Stimulated activated CD4-positive, alpha-beta T cell treated with anti-CD3 and anti-CD28 coated beads, Interleukin-2, amount 100 ng/mL, for 24 hours (primary cell): ENCODE measurements at places on chromosomes 4 and X.

DNA sequence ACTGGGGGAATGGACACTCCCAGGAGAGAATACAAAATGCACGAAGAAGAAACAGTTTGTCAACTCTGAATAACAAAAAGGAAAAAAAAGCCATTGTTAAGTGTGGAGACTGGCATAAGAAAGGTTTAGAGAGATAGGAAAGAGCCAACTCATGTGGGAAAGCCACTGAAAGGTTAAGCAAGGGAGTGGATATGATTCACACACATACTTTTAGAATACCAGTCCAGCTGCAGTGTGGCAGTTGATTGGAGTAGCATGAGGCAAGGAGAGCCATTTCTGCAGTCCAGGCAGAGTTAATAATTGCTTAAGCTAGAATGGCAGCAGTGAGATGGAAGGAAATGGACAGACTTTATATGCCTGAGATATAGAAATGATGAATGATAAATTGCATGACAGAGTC is 36.9 kb upstream of the ADAD1 start:
- no peak for DNase-seq

DNA sequence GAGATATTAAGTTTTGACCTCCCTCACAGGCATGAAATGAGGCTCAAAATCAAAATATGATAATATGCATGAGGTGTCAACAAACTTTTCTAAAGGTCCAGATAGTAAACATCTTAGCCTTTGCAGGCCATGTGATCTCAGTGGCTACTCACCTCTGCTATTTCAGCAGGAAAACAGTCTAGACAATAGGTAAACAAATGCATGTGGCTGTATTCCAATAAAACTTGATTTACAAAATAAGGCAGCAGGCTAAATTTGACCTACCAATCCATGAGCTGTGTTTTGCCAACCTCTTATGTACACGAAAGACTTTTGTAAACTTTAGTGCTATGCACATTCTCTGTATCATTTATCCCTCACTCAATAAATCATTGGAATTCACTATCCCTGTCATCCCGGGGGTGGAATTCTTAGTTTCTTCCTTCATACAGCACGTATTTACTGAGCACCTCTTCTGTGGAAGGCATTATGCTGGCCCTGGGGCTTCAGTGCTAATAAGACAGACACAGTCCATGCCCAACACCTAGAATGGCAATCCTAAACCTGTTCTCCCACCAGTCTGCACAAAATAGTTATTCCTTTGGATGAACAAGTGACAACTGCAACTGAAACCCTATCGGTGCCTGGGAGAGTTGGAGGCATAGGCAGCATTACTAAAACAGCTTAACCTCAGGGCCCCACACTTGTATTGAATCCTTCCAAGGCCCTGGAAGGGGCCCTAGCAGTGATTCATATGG is 19.9 kb downstream of the MAGEB17 start:
- no peak for DNase-seq

DNA sequence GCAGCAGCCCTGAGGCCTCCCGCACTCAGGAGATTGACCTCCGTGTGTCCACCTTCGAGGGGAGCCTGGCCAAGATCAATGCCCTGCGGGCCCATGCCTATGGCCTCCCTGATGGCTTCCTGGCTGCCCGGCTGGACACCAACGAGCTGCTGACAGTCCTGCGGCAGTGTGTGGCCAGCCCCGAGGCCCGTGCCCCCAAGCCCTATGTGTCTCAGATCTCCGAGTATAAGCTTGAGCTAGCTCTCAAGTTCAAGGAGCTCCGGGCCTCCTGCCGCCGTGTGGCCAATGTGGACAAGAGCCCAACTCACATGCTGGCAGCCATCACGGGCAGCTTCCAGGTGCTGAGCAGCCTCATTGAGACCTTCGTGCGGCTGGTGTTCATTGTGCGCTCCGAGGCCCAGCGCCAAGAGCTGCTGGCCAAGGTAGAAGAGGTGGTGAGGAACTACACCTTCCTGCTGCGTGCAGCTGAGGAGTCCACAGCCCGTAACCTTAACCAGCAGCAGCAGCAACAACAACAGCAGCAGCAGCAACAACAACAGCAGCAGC is 25.5 kb upstream of the PRPS1 start:
- DNase-seq = no peak

- DNase-seq = no peak
Observed at GRCh38 chrX:132539611-132540010, 50.8 kb upstream of the MBNL3 start.

DNA sequence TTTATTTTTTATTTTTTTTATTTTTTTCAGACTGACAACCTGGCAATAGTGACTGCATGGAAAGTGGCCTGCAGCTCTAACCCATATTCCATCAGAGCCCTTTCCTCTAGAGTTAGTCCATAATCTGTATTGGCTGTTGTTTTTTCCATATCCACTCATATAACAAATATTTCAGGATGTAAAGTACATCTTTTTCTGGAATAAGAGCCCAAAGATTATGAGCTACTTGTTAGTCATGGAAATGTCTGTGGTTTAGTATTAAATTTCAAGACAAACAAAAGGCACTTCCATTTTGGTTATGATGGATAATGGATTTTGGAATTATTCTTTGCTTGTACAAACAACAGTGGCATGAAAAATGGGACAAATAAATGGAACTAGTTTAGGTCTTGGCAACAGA is 296.0 kb upstream of the HS3ST1 start:
- no peak for DNase-seq

GRCh38 chrX:8044947-8045346 is 117.7 kb upstream of the PNPLA4 start:
- no peak for DNase-seq

GRCh38 chr4:89528526-89529133 is 221.0 kb upstream of the GPRIN3 start:
- DNase-seq = no peak

- DNase-seq = no peak
Observed at GRCh38 chrX:117973110-117973807, 143.4 kb downstream of the KLHL13 start.

GRCh38 chrX:43845776-43846175 is 36.5 kb downstream of the MAOB start:
- no peak for DNase-seq

- DNase-seq = no peak
Observed at GRCh38 chrX:13463608-13464007, 105.8 kb upstream of the EGFL6 start.

DNA sequence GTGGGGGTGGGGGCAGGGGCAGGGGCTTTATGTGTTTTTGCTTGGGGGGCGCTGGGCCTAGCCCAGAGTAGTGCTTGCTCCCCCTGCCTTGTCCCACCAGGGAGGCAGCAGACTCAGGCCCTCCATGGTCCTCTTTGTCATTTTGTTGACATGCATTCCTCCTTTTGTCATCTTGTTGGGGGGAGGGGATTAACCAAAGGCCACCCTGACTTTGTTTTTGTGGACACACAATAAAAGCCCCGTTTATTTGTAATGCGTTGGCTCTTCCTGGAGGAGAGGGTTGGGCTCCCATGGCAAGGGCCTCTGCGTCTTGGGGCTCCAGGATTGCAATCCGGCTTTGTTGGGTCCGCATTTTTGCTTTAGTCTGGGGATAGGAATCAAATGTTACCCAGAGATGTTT is 2.2 kb downstream of the EMD start:
- no peak for DNase-seq

- no peak for DNase-seq
Observed at GRCh38 chr4:123283371-123283895, 113.2 kb upstream of the SPRY1 start.

DNA sequence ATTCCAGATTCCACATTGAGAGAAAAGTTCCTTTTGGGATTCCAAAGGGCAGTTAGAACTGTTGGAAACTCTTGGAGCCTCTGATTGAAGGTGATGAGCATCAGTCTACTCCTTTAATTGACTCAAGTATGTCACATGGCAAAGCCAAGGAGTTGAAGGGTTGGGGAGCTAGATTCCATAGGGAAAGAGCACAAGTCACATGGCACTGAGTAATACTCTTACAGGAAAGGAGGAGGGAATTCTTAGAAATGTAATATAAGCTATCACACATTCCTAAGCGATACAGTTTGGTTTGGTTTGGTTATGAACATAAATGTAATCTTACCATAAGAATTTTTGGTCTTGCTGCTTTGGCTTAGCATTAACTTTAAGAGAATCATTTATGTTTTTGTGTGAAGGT is 15.7 kb downstream of the SPCS3 start:
- DNase-seq = no peak

GRCh38 chr4:87601361-87601760 is 7.0 kb upstream of the DSPP start:
- DNase-seq = no peak

- no peak for DNase-seq
Observed at GRCh38 chr4:80213117-80213815, 16.0 kb downstream of the PRDM8 start.

- DNase-seq = no peak
Observed at GRCh38 chr4:2390146-2390545, 28.3 kb downstream of the ZFYVE28 start.

DNA sequence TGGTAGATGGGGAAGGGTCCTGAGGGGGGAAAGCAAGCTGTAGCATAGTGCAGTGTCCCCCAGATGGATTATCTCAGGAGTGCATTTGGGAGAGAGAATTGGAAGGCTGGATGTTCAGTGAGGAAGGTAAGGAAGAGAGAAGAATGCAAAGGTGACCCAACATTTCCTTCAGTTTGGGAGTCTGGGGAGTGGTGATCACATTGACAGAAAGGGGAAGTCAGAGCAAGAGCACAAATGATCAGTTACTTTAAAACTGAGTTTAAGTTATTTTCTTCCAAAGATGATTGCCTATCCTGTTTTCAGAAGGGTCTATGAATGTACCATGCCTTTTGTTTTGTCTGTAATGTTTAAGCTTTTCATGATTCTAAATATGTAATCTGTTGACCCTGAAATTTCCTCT is 47.6 kb downstream of the ARHGAP10 start:
- DNase-seq = no peak

DNA sequence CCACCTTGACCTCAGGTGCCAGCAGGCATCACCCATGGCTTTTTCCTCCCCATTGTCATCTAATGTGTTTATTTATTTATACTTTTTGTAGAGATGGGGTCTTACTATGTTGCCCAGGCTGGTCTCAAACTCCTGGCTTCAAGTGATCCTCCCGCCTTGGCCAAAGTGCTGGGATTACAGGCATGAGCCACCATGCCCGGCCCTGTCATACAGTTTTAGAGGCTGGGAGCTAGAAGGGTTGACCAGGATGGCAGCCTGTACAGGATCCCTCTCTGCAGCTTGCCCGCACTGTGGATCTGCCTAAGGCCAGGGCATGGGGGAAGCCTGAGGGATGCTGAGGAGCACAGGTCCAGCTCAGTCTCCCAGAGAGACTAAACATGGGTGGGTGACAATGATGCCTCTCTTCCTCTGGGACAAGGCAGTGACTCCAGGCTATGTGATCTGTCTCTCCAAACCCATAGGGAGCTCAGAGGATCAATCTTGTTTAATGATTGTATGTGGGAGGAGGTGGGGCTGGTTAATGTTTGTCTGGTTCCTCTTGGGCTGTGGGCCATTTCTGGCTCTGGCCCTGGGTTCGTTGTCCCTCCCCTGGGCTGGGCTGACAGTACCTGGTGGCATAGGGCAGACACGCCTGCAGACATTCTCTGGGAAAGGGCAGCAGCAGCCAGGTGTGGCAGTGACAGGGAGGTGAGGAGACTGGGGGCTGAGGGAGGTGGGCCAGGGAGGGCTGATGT is 8.3 kb upstream of the GJB1 start:
- DNase-seq = no peak

DNA sequence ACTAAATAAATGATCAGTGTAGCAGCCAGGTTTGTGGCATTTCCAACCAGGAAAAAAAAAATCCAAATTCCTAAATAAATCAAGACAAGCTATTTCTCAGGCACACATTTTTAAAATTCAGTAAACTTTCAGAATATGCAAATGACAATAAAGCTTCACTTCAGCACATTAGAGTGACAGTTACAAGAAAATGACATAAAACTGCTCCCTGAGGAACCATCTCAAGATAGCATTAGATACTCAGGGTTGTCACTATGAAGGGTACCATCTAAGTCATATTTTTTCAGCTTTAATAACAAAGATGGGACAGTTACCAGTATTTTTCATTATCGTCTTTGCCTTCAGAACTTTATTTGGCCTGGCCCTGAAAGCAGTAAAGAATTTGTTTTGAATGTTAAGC is 411.3 kb upstream of the RASGEF1B start:
- DNase-seq = no peak

DNA sequence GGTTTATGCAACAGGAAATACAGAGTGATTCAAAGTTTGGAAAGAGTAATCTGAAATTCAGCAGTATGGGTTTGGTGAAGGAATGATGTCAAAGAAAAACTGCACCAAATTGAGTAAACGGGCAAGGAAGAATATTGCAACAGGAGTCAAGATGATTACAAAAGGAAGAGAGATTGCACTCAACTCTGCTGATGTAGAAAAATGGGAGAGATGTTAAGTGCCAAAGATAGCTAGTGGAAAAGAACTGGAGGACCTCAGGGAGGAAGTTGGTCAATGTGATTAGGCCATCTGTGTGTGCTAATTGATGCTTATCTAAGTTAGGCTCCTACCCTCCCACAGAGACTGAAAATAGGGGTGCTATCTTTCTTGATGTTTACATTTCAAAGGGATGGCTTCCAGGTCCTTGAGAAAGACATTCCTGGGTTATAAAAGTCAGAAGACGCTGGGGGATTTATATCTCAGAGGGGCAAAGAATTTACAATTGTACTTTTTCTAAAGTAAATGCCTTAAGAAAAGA is 167.4 kb upstream of the FAM47A start:
- DNase-seq = no peak

DNA sequence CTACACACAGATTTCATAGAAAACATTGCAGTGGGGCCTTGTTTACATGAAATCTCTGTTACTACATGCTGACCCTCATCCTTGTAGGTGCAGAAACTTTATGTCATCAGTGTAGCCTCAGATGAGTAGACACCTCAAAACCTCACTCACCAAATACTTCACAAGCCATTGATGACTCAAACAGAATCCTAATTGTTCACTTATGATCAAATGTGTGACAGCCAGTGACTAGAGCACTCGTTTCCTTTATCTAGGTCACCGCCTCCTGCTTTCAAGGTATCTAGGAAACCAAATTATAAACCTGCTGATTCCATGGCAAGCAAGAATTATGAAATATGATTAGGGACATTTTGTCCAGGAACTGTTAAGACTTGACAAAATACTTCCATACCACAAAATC is 255.8 kb upstream of the GPRIN3 start:
- DNase-seq = no peak

DNA sequence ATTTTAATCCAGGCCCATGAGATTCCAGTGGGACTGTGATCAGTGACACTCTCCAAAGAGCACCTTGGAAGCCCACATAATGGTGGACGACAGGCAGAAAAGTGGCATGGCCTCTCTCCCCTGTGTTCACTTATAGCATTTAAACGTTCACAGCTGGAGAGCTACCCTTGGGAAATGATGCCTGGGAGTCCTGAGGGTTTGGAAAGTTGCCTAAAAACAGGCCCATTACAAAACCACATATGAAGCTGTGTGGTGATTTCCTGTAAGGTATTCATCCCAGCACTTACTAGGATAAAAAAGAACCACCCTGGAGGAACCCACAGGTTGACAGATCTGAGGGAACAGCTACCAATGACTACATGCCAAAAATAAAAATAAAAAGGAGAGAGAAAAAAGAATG is 193.2 kb downstream of the RASL11B start:
- no peak for DNase-seq

- DNase-seq = no peak
Observed at GRCh38 chr4:124079174-124079780, 633.3 kb downstream of the ANKRD50 start.

- no peak for DNase-seq
Observed at GRCh38 chrX:68659786-68660185, 12.3 kb downstream of the STARD8 start.

GRCh38 chr4:70908993-70909556 is 6.9 kb downstream of the MOB1B start:
- DNase-seq = no peak
